T-helper 22 cell (primary cell): ENCODE measurements at places on chromosomes 3 and 15.

DNA sequence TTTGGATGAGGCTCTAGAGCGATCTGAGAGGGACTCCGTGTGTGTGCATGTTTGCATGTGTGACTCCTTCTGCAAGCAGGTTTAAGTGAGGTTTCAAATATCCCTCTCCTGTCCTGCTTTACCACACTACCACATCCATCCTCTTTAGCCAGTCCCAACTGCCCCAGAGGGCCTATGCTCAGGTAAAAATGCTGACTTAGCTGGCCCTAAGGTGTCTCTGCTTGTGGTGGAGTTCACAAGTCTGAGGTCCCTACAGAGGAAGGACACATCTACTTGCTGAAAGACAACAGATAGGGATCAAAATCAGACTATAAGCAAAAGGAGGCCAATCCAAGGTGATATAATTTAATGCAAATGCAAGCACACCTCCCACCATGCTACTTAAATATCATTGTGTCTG, 87.2 kb downstream of the B3GNT5 start:
- DNase-seq: no peak

- no peak for DNase-seq
These were observed 88.8 kb downstream of the DLG1 start for GRCh38 chr3:197209366-197210260.

GRCh38 chr15:70436428-70436827, 326.9 kb downstream of the UACA start:
- no peak for DNase-seq

DNA sequence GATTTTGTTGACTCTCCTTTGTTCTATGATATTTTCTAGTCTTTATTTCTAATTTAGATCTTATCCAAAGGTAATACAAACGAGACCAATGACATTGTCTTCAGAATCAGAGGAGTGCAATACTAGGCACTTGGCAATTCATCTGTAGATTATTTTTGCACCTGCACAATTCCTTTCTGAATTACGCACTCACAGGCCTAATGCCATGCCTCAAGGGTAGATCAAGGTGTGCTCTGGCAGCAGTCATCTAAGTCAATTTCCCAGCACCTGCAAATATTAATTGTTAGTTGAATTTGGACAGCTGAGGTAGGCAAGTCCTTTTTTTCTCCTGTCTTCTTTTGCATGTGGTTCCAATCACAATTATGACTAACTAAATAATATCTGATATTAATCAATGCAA, 653.2 kb downstream of the ROBO2 start:
- DNase-seq: no peak

GRCh38 chr15:67613211-67613610, 70.7 kb downstream of the MAP2K5 start:
- DNase-seq: no peak

DNA sequence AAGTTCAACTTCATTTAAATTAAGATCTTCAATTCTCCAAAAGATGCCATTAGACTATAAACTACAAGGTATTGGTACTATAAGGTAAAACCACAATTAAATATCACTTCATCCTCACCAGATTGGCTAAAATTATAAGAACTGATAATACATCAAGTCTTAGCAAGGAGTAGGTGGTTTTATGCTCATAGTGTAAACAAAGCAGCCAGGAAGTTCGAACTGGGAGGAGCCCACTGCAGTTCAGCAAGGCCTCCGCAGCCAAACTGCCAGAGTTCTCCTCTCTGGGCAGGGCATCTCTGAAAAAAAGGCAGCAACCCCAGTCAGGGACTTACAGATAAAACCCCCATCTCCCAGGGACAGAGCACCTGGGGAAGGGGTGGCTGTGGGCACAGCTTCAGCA, 91.6 kb upstream of the SETMAR start:
- no peak for DNase-seq

DNA sequence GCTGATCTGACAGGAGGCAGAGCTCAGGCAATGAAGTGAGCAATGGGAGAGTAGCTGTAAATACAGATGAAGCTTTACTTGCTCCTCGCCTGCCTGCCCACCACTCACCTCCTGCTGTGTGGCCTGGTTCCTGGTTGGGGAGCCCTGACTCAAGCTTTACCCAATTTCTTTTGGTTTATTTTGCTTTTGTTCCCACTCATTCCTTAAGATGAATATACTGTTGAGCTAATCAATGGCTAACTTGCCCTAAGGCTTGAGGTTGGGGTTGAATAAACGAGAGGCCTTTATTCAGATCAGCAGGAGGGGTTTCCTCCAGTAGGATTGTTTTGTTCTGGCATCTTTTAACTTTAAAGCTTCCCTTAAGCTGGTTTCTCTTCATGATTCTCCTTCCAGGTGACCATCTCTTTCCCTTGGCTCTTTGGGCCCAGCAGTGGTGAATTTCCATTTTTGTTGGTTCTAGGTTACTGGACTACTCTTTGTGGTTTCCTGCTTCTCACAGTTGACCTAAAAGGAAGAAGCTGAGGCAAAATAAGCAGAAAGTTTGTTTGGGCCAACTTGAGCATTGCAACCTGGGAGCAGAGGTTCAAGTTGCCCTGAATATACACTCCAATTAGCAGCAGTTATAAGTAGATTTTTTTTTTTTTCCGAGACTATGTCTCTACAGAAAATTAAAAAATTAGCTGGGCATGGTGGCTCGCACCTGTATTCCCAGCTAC, 44.4 kb downstream of the STARD9 start:
- DNase-seq: no peak

DNA sequence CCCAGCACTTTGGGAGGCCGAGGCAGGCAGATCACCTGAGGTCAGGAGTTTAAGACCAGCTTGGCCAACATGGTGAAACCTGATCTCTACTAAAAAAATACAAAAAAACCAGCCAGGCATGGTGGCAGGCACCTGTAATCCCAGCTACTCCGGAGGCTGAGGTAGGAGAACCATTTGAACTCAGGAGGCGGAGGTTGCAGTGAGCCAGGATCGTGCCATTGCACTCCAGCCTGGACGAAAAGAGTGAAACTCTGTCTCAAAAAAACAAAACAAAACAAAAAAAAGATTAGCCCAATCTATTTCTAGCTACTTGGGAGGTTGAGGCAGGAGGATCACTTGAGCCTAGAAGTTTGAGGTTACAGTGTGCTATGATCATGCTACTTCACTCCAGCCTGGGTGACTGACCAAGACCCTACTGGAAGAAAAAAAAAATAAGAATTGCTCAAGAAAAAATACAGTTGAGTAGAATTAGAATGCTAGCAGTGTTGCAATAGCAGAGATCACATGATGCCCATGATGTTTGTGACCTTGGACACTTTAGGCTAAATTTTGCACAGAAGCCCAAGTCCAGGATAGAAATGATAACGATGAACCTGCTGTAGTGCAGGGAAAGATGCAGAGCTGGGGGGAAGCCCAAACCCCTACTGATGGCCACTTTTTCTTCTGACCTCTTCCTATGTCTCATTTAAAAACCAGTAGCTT, 162.2 kb downstream of the LPP start:
- no peak for DNase-seq

GRCh38 chr3:33644582-33644981, 73.5 kb downstream of the CLASP2 start:
- no peak for DNase-seq

- no peak for DNase-seq
These were observed 207.9 kb upstream of the COL8A1 start for GRCh38 chr3:99430348-99431134.

DNA sequence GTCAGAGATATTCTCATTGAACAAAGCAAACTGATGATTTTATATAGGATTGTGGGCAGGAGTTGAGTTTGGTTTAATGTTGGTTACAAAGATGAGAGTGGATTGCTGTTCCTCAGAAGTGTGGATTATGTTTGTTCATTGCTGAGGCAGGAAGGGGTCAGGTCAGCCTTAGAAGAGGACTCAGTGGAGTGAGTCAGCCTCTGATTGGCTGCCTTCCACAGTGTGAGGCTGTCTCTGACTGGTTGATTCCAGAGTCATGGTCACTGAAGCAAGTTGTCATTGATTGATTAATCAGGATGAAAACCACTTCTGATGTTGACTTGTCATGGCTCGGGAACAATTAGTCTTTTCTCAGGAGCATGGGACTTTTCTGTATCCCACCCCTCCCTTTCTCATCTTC, 36.2 kb downstream of the KBTBD12 start:
- no peak for DNase-seq

- DNase-seq: no peak
These were observed 68.9 kb downstream of the DUT start for GRCh38 chr15:48400086-48400485.

- DNase-seq: no peak
These were observed 186.6 kb downstream of the TIGIT start for GRCh38 chr3:114480442-114480841.

DNA sequence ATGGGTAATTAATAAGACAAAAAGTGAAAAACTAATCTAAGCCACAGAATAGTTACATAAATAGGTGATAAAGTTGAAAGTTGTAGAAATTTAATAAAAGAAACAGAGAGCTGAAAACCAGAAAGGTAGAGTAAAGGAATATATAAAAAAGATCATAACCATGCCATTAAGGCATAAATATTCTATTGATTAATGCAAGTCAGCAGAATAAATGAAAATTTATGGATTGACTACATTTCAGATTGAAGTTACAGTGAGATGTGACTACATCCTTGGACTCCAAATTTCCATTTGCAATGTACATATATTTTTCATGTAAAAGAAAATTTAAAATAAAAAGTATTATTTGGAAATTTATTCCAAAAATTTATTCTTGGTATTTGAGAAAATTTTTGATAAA, 1225.7 kb downstream of the OTOL1 start:
- DNase-seq: no peak

DNA sequence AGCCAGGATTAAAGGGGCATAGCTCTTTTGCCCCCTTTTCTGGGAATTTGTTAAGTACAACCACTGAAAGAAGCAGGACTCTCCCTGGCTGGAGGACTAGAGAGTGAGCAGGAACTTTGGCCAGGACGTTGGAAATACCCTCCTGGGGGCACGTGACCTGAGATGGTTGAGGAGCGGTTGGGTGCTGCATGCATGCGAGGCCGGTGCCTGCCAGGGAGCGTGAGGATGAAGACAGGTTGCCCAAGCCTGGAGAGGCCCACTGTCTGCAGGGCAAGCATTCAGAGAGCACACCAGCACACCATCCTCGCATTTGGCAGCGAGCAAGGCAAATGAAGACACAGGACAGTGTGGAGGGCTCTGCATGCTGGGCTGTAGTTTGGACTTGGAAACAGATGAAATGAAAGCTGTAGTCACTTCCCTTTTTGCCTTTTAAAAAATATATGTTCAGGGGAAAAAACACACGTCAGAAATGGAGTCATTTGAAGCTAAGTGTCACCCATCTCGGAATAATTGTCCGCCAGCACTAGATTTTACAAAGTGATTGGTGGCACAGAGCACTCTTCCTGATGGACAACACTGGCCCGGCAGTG, 217.6 kb downstream of the SLCO3A1 start:
- DNase-seq: no peak

- DNase-seq: no peak
These were observed 201.2 kb downstream of the ADAMTSL3 start for GRCh38 chr15:83854950-83855707.

DNA sequence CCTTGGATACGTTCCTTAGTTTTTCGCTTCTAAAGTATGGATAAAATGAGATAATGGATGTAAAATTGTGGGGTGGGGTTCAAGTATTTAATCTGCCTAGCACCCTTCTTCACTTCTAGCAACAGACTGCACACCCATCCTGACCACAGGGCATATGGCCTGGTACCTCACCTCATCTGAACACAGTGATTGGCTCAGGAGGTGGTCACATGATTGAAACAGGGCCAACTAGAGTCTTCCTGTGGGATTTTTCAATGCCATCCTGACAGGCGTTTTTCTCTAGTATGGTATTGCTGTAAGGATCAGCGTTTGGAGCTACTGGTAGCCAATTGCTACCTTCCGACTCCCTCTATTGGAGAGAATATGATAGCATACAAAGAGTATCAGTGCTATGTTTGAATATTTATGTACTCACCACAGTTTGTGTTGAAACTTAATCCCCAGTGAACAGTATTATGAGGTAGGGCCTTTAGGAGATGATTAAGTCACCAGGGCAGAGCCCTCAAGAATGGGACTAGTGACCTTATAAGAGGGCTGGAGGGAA, 172.2 kb downstream of the PPM1L start:
- no peak for DNase-seq

GRCh38 chr15:62637574-62637897, 405.0 kb upstream of the TPM1 start:
- no peak for DNase-seq

GRCh38 chr3:146499701-146500100, 30.3 kb upstream of the PLSCR2 start:
- DNase-seq: no peak

- no peak for DNase-seq
These were observed 40.9 kb downstream of the UACA start for GRCh38 chr15:70722266-70723121.

GRCh38 chr3:69065318-69065964, 13.3 kb upstream of the TMF1 start:
- DNase-seq: no peak

DNA sequence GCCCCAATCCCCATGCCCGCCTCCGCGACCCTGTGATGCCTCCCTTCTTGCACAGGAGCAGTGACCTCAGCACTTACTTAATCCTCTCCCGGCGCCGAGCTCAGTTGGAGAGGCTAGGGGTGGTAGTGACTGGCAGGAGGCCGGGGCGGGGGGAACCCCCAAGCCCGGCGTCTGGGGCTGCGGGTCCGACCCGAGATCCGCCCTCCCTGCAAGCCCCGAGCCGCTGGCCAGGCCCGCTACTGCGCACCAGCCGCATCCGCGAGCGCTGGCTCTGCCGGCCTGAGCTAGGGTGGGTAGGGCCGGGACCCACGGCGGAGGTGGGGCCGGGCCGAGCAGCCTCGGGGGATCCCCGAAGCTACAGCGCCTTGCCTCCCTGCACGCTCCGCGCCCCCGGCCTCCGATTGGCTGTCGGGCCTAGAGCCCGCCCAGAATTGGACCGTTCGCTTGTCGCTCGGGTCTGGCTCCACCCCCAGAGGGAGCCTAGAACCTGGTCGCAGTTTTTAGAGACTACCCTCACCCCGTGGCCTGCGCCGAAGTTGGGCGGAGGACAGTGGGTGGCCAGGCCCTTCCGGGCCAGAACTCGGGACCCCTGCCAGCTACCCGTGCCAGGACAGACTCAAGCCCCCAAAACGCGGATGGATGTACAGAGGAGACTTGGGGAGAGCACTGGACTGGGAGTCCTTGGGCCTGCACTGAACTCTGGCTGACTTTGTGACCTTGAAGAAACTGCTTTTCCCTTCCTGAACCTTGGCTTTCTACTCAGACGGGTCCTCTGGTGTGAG, at the start of gene C3orf18:
Gene C3orf18 (minus strand): TSS at position 362 of the 782 bp plus-strand sequence. CDS start 2,048 bp downstream, outside the sequence.
- peak; percentile 91 for DNase-seq

DNA sequence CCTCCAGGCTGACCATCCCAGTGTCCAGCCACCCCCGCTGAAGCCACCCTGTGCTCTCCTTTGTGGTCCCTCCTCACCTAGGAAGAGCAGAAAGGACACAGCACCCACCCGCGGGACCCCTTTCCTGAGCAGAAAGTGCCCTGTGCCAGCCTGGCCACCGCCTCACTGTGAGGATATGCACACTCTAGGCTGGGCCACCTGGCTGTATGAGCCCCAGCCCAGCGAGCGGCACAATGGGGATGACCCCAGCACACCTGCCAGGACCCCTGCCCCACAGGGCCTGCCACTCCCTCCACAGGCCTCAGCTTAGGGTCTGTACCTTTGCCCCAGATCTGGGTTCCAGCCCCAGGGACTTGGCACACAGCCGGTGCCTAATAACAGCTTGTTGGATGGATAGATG, 47.9 kb upstream of the FURIN start:
- no peak for DNase-seq

- DNase-seq: no peak
These were observed 683.0 kb downstream of the TBL1XR1 start for GRCh38 chr3:176514297-176514696.

- no peak for DNase-seq
These were observed 59.3 kb upstream of the ABHD10 start for GRCh38 chr3:111919370-111920065.
